ENCODE measurements at places on chromosomes 2 and 18.

GRCh38 chr2:183207110-183207509 is 82.9 kb downstream of the NUP35 start:
- DNase-seq, result no peak

DNA sequence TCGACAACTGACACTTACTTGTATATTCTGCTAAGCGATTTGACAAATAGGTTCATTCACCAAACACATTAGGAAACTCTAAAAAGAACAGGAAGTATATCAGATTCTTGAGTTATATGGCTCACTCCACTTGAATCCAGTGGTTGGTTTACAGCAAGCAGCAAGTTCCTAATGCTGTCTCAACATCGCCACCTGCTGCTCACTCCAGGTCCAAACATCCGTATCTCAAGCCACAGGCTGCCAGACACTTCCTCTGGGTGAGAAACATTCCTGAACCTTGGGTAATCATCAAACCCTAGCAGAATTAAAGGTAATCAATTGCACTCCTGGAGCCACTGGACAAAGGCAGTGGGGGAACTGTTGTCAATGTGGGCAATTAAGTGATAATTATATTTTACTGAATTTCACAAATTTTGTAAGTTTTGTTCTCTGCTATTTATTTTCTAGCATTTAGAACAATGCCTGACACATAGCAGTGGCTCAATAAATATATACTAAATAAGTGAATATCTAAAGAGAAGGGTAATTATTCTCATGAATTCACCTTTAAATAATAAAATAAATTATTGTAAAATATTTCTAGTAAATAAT is 107.1 kb upstream of the TTN start:
- peak; percentile 82 for DNase-seq

- DNase-seq, result no peak
Observed at GRCh38 chr2:40244675-40245074, 207.2 kb downstream of the SLC8A1 start.

GRCh38 chr2:101981504-101981903 is 10.3 kb upstream of the IL1R2 start:
- DNase-seq, result no peak

DNA sequence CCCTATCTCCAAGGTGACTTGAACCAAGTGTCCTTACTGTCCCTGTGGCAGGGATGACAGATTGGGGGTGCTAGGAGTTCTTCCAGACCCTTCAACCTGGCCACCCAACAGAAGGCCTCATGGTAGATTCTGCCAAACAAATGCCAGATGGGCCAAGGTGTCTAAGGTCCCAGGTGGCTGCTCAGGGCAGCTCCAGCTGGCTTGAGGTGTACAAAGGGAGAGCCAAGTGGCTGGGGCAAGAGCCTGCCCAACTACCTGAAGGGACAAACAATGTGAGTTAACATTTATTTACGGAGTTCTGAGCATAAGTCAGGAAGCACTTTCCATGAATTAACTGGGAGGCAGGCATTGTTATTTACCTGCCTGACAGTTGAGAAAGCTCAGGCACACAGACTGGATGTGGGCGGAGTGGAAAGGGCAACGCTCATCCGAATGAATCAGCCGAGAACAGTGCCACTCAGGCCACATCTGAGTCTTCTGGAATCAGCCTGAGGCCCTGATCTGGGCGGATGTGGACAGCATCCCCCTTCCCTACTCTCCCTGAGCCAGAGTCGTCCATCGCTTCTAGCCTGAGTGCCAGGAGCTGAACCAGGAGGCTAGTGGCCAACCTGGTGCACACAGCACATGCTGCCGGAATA is 4.4 kb upstream of the KCNIP3 start:
- no peak for DNase-seq

GRCh38 chr2:2950403-2950952 is 427.1 kb downstream of the EIPR1 start:
- no peak for DNase-seq

GRCh38 chr2:223036790-223037444 is 15.1 kb upstream of the KCNE4 start:
- no peak for DNase-seq

DNA sequence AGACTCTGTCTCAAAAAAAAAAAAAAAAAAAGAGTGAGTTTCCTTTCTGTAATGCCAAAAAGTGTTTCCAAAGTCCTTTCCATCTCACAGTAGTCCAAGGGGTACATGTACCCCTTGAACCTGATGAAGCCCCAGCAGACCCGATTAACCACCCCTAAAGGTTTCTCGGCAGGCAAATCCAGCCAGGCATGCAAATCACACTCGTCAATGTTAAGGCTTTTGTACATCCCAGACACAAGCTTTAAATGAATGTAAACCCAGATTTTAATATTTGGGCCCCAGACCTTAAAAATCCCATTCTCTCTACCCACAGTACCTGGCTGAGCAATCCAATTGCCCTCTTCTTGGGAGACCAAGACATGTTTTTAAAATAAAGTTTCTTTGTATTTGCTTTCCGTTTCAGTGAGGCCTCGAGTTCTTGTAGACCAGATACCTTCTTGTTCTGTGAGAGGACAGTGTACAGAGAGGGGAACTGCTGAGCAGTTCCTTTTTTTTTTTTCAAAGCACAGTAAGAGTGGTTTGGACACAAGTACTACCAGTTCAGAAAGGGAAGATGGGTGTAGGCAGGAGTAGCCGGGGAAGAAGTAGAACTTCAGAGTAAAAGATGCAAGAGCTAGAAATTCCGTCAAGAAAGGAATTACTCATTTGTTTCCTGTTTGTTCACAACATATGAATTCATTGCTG is at the start of gene NLRC4:
Gene NLRC4, minus strand, starts transcription at position 465 of the 684 bp plus-strand sequence. CDS start 8,111 bp downstream, outside the sequence.
- DNase-seq, result no peak

DNA sequence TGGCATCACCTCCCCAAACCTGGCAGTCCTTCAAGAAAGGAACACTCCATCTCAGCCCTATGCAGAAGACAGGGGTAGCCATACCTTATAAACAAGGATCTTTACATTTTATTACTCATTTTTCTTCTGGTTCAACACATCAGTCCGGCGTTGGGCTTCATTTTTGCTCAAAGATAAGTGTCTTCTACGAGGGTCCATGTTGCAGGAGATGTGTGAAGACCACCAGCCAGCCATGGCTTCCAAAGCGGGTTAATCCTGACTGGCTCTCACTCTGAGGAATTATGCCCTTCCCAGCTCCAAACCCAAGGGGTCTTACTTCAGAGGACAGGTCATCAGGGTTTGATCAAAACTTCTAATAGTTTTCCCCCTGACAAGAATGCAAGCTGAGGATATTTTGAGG is 23.9 kb upstream of the GNAL start:
- no peak for DNase-seq

GRCh38 chr2:60380411-60380810 is 173.0 kb downstream of the BCL11A start:
- DNase-seq, result no peak

DNA sequence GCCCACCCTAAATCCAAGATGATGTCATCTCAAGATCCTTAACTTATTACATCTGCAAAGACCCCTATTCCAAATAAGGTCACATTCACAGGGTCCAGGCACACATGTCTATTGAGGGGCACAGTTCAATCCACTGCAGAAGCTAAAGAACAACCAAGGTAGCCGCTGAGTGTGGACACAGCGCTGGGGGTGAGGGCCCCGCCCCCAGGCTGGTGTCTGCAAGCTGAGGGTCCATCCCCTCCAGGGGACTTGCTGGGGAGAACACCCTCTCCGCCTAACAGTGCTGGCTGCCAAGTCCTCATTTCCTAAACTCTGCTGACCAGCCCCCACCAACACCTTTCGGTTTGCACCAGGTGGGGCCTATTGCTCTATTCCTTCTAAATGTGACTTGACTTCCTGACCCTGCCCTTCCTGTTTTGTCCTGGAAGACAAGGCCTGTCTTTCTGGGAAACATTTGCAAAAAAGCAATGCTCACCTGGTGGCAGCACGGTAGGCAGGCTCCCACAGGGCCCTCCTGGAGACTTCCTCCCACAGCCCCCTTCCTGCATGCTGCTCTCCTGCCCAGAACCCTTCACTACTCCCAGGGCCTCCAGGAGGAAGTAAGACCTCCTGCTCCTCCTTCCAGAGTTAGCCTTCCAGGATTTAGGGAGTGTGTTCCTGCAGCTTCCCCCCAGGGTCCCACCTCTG is 24.4 kb upstream of the TEX44 start:
- DNase-seq, result no peak

GRCh38 chr18:5893956-5894610 is 1.2 kb downstream of the TMEM200C start:
- no peak for DNase-seq

DNA sequence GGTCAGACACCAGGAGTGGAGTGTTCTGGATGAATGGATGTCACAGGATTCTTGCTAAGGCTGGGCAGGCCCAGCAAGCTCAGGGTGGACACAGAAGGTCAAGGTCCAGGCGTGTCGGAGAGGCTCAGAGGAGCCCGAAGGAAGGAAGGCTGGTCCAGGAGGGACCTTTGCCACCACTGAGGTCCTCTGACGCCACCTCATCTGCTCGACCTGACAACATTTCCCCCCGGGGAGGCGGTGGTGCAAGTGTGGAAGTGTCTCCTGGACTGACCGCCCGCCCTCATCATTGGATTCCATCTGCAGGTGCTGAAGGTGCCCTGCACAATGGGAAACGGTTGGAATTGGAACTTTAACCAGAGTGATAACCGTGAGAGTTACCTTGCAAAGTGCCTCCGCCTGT is 124.6 kb downstream of the RTP5 start:
- peak; percentile 28 for DNase-seq

GRCh38 chr2:238504181-238504931 is 77.6 kb downstream of the ASB1 start:
- peak; percentile 8 for DNase-seq

- DNase-seq, result no peak
Observed at GRCh38 chr2:47004905-47005495, 89.4 kb upstream of the MCFD2 start.

DNA sequence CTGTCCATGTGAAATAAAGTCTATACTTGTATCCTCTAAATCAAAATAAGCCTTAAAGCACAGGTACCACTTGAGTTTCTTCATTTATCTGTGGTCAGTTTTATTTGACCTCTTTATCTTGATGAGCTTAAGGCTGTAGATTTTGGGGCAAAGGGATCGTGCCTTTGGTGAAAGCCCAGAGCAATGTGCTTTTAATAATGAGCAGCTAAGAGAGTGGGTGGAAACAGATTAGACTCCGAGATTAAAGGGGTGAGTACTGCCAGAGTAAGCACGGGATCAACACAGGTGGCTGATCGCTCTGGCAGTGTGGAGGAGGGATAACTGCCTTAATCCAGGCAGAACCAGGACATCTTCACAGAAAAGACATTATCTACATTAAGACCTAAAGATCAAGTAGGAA is 280.4 kb downstream of the TDRD15 start:
- no peak for DNase-seq

- no peak for DNase-seq
Observed at GRCh38 chr2:180564051-180564450, 416.4 kb upstream of the UBE2E3 start.

GRCh38 chr2:58240670-58241545 is at the start of gene FANCL:
Gene FANCL (minus strand): TSS chr2:58241325. CDS start chr2:58241313, 12 bp downstream.
- DNase-seq, result peak; percentile 93

GRCh38 chr2:118118479-118118878 is 30.2 kb downstream of the INSIG2 start:
- no peak for DNase-seq

GRCh38 chr18:60295674-60296073 is 76.9 kb downstream of the MC4R start:
- DNase-seq, result no peak

GRCh38 chr18:48034651-48035555 is 104.4 kb upstream of the SMAD2 start:
- DNase-seq, result no peak

DNA sequence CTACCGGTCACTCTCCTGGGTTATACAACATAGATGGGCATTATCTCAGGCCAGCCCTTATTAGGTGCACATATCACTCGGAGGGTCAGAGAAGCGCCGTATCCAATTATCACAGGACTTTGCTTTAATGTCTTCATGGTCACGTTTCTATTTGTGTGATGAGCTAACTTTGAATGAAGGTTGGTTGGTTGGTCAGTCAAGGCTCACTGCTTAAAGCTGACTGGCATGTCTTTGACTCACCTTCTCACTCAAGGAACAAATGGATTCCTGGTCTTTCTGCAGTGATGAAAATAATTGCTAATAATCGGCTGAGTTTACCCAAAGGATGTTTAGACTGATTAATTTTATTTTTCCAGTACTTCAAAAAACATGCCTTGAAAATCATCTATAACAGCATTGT is 39.7 kb downstream of the COLEC12 start:
- no peak for DNase-seq

DNA sequence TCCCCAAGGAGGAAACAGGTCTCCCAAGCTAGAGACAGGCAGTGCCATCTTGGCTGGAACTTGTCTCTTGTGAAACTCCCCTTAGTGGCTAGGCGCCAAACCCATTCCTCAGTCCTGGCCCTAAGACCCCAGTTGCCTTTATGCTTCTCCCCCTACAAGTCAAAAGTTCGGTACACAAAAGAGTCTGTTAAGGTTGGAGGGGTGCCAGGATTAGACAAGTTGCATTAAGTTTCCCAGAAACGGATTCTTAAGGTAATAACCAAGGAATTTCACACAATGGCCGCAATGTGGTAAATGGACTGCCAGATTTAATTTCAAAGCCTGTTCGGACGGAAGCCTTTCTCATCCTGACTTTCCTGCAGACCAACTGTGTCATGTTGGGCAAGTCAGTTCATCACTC is 80.7 kb downstream of the CCBE1 start:
- DNase-seq, result no peak

GRCh38 chr2:220034426-220035130 is 407.1 kb downstream of the SLC4A3 start:
- DNase-seq, result no peak

GRCh38 chr18:3605954-3606443 is 156.0 kb downstream of the TGIF1 start:
- no peak for DNase-seq

GRCh38 chr2:149167001-149167780 is 128.7 kb downstream of the LYPD6B start:
- peak; percentile 64 for DNase-seq

DNA sequence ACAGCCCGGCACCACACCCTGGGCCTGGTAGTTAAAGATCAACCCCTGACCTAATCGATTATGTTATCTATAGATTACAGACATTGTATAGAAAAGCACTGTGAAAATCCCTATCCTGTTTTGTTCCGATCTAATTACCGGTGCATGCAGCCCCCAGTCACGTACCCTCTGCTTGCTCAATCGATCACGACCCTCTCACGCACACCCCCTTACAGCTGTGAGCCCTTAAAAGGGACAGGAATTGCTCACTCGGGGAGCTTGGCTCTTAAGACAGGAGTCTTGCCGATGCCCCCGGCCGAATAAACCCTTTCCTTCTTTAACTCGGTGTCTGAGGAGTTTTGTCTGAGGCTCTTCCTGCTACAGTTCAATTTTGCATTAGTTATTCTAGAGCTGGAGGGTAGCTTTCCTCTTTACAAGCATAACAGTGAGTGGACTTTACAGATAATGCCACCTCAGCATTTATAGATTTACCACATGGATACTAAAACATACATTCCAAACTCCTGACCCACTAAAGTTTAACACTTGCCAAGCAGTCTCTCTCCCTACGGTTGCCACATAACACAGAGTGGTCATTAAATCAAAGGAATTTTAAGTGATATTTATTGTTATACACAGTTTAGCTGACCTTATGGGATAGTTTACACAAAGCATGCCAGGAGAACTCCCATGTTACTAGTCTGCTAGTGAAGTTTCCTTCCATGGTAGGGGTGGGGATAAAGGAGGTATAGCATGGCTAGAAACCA is 101.0 kb downstream of the EVA1A start:
- DNase-seq, result no peak

GRCh38 chr2:44535376-44535775 is 173.6 kb downstream of the CAMKMT start:
- DNase-seq, result no peak
